ENCODE measurements at places on chromosomes 11 and 22.
A peak's percentile ranks its signal among the peaks of the same experiment; 100 is the strongest.

GRCh38 chr11:107017433-107018218, 650 bp downstream of the GUCY1A2 start:
- peak; percentile 81 for DNase-seq

GRCh38 chr22:43666457-43666856, 145.6 kb downstream of the EFCAB6 start:
- DNase-seq = no peak

DNA sequence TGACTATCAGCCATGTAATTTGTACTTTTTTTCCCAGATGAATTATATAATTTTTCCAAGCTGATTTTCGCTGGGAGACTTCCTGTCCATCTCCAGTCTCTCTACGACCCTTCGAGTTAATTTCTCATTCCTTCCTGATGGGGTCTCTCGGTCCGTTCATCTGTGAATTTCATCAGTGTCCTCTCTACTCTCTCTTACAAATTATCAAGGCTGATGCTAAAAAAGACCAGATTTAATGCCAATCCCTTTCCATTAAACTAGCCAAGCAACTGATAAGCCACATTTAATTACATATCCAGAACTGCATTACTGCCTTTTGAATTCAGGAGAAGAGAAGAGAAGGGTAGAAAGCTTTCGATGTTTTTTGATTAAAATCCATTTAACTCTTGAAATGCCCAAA, 25.8 kb downstream of the VSIG10L2 start:
- DNase-seq = no peak

DNA sequence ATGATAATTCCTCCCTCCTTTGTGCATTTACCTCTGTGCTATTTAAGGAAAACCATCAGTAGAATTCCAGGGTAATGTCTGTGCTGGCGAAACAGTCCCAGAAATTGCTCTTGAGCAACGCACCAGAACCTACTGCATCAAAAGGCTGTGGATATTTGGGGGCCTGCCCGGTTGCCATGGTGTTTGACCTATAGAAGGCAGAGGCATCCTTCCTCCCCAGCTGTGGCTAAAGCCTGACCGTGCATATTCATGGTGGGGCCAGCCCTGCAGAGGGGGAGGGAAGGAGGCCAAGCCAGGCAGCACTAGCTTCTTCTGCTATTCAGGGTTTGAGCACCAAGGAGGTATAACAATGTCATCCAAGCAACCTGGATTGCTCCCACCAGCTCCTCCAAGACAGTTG, 215.0 kb upstream of the E2F8 start:
- no peak for DNase-seq

- no peak for DNase-seq
Observed at GRCh38 chr11:71399341-71399740, 48.9 kb downstream of the DHCR7 start.

GRCh38 chr22:38098410-38099249, 11.9 kb downstream of the BAIAP2L2 start:
- peak; percentile 14 for DNase-seq

DNA sequence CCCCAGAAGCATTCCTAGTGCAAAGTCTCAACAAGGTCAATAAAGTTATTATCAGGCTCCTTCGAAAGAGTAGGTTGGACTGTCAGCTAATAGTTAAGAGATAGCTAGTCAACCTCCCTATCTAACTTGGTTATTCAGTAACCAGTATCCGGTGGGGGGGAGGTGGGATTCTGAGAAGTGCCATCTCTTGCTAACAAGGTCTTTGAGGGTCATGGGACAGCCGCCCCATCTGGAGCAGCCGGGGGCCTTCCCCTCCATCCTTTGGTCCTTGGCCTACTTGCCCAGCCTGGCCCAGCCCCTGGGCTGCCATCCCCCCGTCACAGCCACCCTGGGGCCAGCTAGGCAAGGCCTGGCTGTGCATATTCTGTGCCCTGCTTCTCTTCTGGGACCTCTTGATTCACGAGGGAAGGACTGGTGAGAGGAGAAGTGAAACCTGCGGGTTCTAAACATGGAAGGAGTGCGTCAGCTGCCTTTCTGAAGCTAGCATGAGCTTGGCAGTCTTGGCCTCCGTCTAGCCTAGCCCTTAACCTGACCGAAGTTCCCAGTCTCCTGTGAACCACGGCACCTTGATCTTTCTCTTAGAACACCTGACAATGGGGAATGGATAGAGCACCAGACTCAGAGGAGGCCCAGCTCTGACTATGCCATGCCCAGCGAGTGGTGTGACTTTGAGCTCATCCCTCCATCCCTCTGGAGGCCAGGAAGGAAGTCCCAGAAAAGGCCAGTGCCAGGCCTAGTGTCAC, 9.3 kb downstream of the SLC37A2 start:
- no peak for DNase-seq

DNA sequence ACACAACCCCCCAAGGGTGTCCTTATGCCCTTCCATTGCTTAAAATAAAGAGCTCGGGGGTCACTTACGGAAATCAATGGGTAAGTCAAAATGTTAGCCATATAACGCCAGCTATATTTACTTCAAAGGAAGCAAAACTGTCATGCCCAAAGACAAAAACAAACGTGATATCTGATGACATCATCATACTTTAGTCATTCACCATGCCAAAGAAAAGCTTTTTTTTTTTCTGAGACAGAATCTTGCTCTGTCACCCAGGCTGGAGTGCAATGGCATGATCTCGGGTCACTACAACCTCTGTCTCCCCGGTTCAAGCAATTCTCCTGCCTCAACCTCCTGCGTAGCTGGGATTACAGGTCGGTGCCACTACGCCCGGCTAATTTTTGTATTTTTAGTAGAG, 47.7 kb upstream of the SC5D start:
- no peak for DNase-seq

DNA sequence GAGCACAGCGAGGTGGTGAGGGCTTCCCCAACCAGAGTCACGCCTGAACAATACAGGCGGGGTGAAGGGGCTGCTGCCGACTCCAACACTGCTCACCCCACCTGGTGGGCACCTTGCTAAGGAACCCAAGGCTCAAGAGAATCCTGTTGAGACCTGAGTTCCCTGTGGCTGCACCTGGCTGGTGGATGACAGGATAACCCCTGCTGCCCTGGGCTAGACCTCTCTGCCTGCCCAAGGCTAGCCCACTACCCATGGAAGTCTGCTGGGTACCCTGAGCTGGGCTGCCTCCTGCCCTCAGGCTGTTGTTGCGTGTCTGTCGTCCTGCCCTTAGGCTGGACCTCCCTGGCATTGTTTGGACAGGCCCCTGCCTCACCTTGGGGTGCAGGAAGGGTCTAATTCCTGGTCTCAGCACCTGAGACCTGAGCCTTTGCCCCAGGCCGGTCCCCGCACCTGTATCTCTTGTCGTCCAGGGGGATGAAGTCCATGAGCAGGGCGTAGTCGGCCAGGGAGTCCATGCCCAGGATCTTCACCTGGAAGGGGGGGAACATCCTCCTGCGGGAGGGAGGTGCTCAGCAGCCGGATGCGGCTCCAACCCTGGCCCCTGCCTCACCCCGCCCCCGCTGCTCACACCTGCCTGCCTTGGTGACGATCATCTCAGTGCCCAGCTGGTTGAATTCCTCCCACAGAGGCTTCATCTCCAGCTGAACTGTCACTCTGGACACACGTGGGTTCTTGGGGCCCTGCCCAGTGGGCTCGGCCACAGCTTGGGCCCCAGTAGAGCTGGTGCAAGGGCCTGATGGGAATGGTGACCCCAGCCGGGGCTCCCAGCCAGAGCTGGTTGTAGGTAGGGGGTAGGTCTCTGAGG, 4.9 kb upstream of the NUDT8 start:
- no peak for DNase-seq

- no peak for DNase-seq
Observed at GRCh38 chr22:17137170-17137569, 16.0 kb upstream of the TMEM121B start.

DNA sequence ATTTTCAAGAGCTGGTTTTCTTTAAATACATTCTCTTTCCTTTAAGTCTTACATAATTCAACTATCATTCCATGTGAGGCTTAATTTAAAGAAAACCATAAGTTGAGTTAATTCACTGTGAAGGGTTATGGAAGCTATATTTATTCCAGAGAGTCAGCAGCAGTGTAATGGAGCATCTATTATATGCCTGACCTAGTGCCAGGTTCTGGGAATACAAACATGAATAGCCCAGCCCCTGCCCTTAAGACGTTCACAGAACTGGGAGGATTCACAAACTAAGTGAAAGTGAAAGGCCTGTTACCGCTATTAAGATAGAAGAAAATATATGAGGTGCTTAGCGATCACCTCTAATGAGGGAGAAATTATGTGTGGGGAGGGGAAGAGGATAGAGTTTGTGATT, 408.9 kb upstream of the CCDC90B start:
- no peak for DNase-seq

GRCh38 chr11:64660205-64660604, 62.8 kb downstream of the NRXN2 start:
- DNase-seq = no peak

DNA sequence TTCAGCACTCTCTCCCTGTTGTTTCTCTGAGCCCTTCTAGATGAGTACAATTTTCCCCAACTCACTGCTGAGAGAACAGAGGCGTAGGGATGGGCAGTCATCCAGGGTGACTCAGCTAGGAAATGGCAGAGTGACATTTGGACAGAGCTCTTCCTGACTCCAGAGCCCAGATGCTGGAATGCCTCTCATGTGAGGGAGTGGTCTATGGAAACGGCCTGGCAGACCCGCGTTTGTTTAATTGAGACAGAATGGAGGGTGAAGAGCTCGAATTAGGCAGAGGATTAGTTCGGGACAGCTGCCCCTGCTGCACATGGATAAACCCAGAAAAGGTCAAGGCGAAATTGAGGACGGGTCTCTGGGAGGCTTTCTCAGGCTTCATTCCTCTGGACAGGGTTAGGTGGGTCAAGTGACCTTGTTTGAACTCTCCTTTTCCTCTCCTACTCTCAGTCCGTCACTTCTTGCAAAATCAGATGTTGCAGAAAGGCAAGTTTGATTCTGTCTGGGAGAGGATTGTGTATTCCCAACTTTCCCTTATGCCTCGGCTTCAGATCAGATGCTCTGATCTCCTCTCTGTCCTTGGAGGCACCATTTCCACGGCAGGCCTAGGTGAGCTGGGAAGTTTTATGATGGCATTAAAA, 7.6 kb upstream of the LMO2 start:
- peak; percentile 80 for DNase-seq

DNA sequence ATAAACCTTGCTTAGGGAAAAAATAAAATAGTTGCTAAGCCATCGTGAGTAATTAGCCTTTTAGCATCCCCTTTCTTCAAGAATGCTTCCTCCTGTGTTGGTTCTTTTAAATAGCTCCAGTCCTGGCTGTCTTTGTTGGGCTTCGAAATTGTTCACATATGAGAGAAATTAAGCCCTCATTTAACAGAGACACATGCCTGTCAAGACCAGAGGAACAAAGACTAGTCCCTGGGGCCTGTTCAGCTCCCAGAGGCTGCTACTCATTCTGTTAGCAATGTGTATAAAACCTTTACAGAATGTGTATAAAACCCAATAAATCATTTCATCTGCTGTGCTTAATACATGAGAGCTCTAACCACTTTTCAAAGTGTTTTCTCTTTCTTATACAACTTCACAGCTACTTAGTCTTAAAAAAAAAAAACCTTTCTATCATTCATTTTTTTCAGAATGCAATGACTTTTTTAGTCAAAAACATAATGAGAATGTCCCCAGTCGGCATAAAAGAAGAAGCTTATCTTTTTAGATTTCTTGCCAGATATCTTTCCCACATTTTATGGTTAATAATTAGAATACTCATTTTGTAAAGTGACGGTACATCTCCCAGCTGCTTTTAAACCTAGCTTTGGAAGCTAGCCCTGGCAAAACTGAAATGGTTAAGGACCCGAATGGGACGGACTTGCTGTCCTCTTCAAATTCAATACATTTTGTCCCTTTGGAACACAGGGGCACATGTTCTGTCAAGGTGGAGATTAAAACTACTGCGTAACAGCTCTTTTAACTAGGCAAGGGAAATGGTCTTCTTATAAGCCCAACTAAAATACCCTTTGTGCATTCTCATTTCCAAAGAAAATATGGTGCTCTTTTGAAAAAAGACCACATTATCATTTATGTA, 186.1 kb downstream of the SOX6 start:
- no peak for DNase-seq

- no peak for DNase-seq
Observed at GRCh38 chr22:31790240-31790639, 36.4 kb downstream of the DEPDC5 start.

DNA sequence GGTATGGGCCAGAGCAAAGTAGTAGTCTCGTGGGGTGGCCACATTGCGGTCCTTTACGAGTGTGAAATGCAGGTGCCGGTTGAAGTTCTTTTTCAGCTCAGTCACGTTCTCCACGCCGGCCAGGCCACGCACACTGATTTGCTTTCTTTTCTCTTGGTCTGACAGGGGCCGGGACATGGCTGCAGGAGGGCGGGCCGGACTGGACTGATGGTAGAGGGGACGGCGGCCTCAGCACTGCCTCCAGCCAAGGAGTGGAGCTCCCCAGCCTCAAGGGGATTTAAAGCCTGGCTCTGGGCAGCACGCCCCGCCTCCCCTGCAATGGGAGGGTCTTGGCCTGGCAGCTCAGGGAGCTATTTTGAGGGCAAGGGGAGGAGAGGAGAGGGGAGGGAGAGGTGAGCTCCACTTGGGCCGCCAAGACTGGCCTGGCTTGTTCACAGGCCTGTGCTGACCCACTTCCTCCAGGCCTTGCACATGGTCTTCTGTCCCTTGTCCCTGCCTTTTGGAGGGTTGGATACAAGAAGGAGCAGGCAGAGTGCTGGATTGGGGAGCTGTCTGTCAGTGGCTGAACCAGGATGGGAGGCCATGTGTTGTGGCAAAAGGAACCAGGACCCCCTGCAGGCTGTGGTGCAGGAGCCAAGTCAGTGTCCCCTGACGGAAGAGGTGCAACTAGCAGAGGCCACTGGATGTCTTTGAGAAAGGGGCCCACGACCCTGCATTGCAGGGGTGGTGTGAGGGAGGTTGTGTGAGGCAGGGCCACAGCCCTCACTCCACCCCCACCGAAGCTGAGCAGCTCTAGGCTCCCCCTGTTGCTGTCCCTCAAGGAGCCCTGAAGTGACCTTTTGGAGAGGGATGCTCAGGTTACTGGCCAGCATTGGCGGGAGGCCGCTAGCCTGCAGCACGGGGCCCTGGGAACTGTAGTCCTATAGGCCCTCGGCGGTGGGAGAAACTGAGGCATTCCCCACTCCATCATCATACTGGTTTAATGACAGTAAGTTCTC, at the start of gene PYGM:
Gene PYGM, minus strand, starts transcription at position 253 of the 998 bp plus-strand sequence. Its CDS starts 76 bp downstream, at position 177.
- DNase-seq = no peak

DNA sequence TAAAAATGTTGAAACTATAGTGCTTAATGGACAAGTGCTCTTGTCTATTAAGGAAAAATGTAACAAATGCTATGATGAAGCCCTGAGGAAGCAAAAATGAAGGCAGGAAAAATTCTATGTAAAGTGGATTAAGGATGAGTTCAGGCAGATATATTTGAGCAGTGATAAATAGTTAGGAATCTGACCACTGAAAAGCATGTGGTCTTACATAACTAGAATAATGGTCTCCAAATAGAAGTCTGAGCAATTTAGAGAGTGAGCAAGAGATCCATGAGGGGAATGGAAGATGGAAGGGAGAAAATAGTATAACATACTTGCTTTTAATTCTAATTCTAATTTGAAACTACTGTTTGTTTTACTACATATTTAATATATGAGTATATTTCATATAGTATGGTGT, 510.6 kb upstream of the ARHGAP42 start:
- no peak for DNase-seq

All from adipocyte (in vitro differentiated cells).